AG10803 (cell line): ENCODE measurements at places on chromosomes 6 and 20.

GRCh38 chr6:23601811-23602345 lies 524.1 kb upstream of the NRSN1 start:
- no peak for DNase-seq

DNA sequence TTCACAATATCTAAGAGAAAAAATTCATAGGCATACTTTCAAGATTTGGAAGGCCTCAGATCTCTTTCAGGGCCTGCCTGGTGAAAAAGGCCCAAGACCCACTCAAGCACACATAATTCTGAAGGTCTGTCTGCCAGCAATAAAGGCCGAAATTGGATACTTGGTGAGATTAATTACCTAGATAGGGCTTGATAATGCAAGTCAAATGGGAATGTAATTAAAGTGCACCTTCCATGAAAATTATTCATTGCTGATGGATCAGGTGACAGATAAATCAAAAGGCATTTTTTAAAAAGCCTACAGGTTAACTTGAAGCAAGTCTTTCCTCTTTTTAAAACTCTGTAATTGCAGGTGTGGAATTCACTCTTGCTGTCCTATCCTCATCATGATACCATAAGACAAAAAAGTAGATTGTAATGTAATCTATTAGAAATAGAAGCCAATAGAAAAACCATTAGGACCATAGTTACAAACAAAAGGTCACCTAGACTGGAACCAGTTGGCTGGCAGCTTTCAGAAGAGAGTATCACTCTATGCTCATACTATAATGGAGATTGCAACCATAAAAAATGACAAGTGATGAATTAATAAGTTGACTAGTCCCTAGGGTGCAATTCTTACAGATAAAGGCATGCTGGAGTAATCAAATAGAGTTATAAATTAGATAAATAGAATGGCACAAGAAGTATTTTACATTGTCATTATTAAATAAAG lies 77.3 kb downstream of the EPHA7 start:
- no peak for DNase-seq

GRCh38 chr6:26243132-26243531 lies 121.9 kb upstream of the BTN3A2 start:
- no peak for DNase-seq

DNA sequence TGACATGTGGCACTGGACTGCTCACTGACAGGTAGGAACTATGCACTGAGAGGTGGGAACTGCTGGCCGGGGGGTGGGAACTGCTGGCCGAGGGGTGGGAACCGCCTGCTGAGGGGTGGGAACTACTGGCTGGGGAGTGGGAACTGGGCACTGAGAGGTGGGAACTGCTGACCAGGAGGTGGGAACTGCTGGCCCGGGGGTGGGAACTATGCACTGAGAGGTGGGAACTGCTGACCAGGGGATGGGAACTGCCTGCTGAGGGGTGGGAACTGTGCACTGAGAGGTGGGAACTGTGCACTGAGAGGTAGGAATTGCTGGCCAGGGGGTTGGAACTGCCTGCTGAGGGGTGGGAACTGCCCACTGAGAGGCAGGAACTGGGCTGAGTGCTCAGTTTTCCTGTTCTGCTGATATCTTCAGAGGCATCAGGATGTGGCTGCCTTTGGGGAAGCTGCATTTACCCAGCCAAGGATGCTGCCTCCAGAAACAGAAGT lies 90.2 kb downstream of the THBS2 start:
- DNase-seq: no peak

DNA sequence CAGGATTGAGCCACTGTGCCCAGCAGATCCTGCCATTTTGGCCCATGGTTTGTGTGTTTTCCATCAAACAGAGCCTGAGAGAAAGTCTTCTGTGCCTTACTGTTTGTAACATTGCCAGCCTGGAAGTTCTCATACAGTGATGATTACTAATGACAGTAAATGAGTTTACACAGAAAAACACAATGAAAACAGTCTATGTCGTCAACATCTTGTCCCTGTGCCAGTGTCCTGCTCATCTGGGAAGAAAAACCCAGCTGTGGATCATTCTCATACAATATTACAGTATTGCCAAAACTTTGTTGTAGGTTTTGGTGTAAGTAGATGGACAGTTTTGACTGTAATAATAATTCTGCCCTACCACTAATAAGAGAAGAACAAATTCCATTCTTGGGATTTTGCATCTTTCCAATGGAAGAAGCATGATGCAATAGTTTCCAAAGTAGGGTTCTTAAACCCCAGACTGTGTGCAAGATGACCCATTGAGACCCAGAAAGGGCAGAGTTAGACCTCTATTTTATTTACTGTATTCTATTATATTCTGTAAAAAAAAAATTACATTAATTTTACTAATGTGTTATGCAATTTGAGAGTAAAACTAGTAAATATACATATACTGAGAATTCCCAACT lies 135.0 kb upstream of the JARID2 start:
- DNase-seq: no peak

DNA sequence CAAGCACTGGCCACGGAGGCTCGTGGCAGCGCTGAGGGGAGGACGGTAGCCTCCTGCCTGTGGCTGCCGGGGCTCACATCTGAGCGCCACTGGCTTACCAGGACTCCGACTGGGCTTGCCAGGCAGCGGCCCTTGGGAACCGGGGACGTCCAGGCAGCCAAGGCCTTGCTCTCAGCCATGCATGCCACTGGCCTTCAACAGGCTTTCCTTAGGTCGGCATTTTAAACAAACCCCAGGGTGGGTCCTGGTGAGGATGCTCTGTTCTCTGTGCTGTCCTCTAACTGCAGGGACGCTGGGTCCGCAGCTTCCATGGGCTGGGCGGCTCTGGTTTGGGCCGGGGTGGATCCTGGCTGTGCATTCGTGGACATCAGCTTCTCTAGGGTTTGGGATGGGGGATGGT lies 59.1 kb upstream of the BHLHE23 start:
- DNase-seq: no peak
